ENCODE measurements at places on chromosomes 1 and 21. TPM values are rescaled to one million over a fixed set of nuclear protein-coding genes. Genes with fewer than 3 reads are reported as not detected.

Gene PCSK9
- total RNA-seq, result 0.07 TPM

Gene CR2
- total RNA-seq, result not detected

Gene OLFML2B
- 0.40 TPM for total RNA-seq

Gene PRKACB
- 160 TPM for total RNA-seq

Gene OR14A16
- total RNA-seq, result not detected

Gene LDLRAD1
- total RNA-seq, result not detected

Gene GABPB2
- 7.0 TPM for total RNA-seq
